ENCODE measurements at places on chromosomes 11 and 22.

DNA sequence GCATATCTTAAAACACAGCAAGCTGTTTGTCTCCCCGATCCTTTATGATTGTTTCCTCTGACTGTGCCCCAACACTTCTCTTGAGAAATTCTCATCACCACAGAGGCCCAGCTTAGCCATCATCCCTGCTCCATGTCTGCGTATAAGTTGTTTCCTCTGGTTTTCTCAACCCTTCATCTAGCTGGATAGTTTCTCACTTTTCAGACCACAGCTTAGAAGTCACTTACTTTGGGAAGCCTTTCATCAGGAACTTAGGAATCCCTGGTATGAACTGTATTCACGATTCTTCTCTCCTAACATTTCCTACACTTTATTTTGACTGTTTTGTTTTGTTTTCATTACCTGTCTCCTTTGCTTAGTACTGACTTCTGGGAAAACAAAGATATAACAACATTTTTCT lies 295.2 kb downstream of the GUCY1A2 start:
- H3K4me1 ChIP-seq: no peaks in the 10 kb centered on the region
- no peak overlapping the region for H3K4me3 ChIP-seq
- no peaks in the 10 kb centered on the region for H3K27me3 ChIP-seq
- H3K27ac ChIP-seq: no peak overlapping the region
- no peaks in the 10 kb centered on the region for H3K36me3 ChIP-seq
- DNase-seq: no peak

DNA sequence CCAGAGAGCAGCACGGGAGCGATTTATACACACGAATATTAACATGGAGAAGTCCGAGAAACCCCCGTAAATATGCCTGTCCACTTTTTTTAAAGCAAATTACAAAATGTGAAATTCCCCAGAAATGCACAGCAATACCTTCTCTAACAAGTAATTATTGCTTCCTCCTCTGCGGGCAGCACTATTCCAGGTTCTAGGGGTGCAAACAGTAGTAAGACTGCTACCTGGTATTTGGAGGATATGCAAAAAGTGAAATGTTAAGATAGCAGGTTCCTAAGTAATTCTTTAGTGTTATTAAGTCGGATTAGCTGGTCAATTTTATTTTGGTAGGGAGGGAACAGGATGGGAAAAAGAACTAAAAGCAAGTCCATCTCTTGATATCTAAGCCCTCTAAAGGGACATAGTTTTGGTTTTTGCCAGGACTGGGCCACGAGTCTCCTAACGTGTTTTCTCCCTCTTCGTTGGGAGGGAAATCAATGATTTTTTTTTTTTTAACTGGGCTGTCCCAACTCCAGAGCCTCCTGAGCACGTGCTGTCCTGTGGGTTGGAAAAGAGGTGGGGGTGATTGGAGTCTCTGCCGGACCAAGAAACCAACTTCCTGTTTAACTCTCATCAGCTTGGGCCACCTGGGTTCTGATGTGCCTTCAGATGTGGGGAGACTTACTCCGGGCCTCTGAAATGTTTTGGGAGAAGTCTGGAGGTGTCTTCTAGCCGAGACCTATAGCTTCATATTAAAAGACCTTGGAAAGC lies 1.7 kb upstream of the XBP1 start:
- DNase-seq: no peak
- H3K27ac ChIP-seq: peak overlapping the region; percentile 100
- H3K27me3 ChIP-seq: no peaks in the 10 kb centered on the region

GRCh38 chr22:45608763-45609180 lies 62.9 kb upstream of the ATXN10 start:
- no peaks in the 10 kb centered on the region for H3K27me3 ChIP-seq
- peaks cover 21% of the 10 kb centered on the region for H3K4me1 ChIP-seq
- no peaks in the 10 kb centered on the region for H3K36me3 ChIP-seq
- no peak for DNase-seq
- no peak overlapping the region for H3K27ac ChIP-seq

DNA sequence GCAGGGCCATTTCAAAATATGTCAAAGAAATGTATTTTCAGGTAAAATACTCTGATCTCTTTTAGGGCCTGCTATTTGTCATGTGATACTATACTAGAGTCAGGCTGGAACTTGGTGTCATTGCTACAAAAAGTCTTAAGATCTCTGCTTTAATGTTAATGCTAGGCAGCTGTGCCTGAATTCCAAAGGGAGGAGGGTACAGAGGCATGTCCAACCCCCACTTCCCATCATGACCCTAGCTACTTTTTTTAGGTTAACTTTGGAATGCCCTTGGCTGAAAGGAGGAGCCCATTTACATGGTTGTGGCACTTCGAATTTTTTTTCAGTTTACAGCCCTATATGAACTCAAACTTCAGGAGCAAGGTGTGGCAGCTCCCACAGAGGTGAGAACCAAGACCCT lies 58.1 kb downstream of the OSBP2 start:
- H3K27ac ChIP-seq: no peak overlapping the region
- H3K4me1 ChIP-seq: no peaks in the 10 kb centered on the region
- H3K36me3 ChIP-seq: no peaks in the 10 kb centered on the region
- no peak overlapping the region for H3K4me3 ChIP-seq
- no peaks in the 10 kb centered on the region for H3K27me3 ChIP-seq
- DNase-seq: no peak

DNA sequence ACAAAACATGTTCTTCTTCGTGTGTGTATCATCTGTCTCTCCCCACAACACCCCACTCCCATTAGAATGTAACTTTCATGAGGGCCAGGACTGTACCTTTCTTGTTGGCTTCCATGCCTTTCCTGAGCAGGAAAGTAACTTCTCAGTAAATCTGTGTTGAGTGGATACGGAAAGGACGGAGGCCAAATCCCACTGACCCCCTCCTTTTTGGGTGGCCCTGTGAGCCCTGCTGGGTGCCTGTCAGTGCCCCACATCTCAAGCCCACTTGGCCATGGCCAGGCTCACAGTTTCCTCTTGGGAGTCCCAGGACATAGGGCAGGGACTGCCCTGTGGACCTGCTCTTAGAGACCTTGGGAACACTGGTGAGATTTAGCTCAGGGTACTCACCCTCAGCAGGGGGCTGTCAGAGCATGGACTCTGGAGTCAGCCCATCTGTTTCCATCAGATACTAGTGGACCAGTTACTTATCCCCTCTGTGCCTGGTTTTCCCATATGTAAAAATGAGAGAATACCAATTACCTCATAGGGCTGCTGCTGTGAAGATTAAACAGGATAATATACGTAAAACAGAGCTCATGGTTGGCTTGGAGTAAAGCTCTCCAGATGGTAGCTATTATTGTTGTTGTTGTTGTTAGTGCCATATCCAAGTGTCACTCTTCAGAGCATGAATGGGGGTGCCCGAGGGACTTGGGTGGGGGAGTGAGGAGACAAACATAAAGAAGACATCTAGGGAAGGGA lies 1.0 kb upstream of the C11orf96 start:
- H3K36me3 ChIP-seq: no peaks in the 10 kb centered on the region
- peak overlapping the region; percentile 92 for H3K27ac ChIP-seq
- H3K27me3 ChIP-seq: no peaks in the 10 kb centered on the region
- DNase-seq: no peak
- H3K4me1 ChIP-seq: peaks cover 31% of the 10 kb centered on the region

- H3K4me1 ChIP-seq: peaks cover 39% of the 10 kb centered on the region
- no peaks in the 10 kb centered on the region for H3K27me3 ChIP-seq
These were observed 2.8 kb downstream of the MADD start for GRCh38 chr11:47272706-47273105.

GRCh38 chr11:45468267-45468856 lies 182.2 kb upstream of the SYT13 start:
- H3K4me3 ChIP-seq: no peak overlapping the region
- no peaks in the 10 kb centered on the region for H3K27me3 ChIP-seq
- H3K4me1 ChIP-seq: no peaks in the 10 kb centered on the region
- H3K36me3 ChIP-seq: no peaks in the 10 kb centered on the region
- DNase-seq: no peak

DNA sequence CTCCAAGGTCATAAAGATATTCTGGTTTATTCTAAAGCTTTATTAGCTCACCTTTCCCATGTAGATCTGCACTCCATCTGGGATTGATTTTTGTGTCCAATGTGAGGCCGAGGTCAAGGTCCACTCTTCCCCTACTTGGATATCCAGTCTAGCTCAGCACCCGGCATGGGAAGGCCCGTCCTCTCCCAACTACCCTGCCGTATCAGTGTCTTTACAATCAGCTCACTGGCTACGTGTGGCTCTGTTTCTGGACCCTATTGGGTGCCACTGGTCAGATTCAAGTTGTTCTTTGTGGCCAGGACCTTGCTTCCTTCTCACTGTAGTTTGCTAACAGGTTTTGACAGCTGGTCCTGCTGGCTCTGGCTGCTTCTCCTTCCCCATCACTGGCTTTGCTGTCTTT lies 30.9 kb downstream of the KCNQ1OT1 start:
- DNase-seq: peak; percentile 47
- no peak overlapping the region for H3K27ac ChIP-seq
- no peaks in the 10 kb centered on the region for H3K27me3 ChIP-seq
- no peaks in the 10 kb centered on the region for H3K36me3 ChIP-seq

DNA sequence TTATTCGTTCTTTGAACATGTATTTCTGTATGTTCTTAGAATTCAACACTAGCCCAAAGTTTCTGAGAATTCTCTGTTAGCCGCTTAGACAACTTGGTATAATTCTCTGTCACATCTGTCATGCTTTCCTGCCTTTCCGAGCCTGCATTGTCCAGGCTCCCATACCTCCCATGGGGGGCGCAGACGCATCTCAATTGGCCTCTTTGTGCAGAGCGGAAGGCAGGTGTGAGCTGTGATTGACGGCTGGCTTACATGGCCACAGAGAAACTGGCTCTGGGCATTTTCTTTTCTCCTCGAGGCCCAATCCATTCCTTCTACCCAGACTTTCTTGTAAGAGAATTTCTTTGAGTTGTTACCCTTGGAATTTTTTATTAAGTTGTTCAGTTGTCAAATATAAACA lies 132.7 kb upstream of the SESN3 start:
- H3K4me3 ChIP-seq: no peak overlapping the region
- peaks cover 20% of the 10 kb centered on the region for H3K4me1 ChIP-seq
- H3K36me3 ChIP-seq: no peaks in the 10 kb centered on the region
- H3K27ac ChIP-seq: no peak overlapping the region
- H3K27me3 ChIP-seq: no peaks in the 10 kb centered on the region

DNA sequence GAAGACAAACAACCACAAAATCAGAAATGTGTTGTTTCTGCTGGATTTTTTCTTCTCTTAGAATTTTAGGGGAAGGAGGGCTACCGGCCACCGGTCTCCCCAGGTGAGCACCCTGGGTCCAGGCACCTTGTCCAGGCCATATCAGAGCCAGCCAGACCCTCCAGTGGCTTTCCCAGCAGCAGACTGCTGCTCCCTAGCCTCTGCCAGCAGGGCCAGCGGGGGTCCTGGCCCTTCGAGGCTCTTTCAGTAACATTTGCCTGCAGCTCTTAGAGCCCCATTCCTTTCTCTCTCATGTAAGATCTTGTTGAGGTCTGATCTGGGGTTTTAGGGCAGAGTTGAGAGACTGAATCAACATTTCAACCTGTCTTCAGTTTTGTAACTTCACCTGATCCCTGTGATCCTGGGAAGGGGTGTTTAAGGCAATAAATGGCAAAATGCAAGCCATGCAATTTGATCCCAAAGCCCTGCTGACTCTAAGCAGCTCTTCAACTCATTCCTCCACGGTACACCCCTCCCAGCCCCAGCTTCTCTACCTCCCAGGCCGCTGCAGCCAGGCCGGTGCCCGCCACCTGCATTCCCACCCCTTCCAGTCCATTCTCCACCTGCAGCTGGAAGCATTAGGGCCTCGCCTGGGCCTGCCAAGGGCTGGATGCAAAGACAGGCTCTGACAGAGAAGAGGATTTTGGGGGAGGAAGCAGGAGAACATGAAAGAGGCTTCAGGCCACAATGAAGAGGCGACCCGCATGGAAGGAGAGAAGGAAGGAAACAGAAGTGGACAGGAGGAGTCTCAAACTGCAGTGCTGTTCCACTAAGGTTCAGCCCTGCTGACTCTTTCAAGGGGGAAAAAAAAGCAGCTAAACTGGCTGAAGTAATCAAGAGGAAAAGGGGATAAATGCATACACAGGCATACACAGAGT lies 113.0 kb upstream of the FGF3 start:
- no peaks in the 10 kb centered on the region for H3K4me1 ChIP-seq
- H3K36me3 ChIP-seq: no peaks in the 10 kb centered on the region
- no peak overlapping the region for H3K27ac ChIP-seq
- H3K27me3 ChIP-seq: no peaks in the 10 kb centered on the region
- no peak overlapping the region for H3K4me3 ChIP-seq

- H3K36me3 ChIP-seq: no peaks in the 10 kb centered on the region
- H3K4me1 ChIP-seq: peaks cover 13% of the 10 kb centered on the region
These were observed 186.0 kb downstream of the CEP164 start for GRCh38 chr11:117513666-117514065.

Measured in vagina (tissue), 2 donors.